A549 treated with Mapracorat at 1 μM for 4 hours (cell line): ENCODE measurements at places on chromosomes 2 and 18. TPM values are rescaled to one million over a fixed set of nuclear protein-coding genes. Genes with fewer than 3 reads are reported as not detected.

The FAM237A gene
- total RNA-seq, result not detected in 5 replicates

The ZNF892 gene
- total RNA-seq, result 0.25 to 0.59 TPM (median 0.35 TPM) in 5 replicates

The CDKL4 gene
- total RNA-seq, result not detected in 5 replicates

The CFAP65 gene
- total RNA-seq, result 0.12 to 0.48 TPM (median 0.29 TPM) in 5 replicates
